ENCODE measurements at places on chromosomes 7 and 10. TPM values are rescaled to one million over a fixed set of nuclear protein-coding genes. Genes with fewer than 3 reads are reported as not detected.
A peak's percentile ranks its signal among the peaks of the same experiment; 100 is the strongest.

DNA sequence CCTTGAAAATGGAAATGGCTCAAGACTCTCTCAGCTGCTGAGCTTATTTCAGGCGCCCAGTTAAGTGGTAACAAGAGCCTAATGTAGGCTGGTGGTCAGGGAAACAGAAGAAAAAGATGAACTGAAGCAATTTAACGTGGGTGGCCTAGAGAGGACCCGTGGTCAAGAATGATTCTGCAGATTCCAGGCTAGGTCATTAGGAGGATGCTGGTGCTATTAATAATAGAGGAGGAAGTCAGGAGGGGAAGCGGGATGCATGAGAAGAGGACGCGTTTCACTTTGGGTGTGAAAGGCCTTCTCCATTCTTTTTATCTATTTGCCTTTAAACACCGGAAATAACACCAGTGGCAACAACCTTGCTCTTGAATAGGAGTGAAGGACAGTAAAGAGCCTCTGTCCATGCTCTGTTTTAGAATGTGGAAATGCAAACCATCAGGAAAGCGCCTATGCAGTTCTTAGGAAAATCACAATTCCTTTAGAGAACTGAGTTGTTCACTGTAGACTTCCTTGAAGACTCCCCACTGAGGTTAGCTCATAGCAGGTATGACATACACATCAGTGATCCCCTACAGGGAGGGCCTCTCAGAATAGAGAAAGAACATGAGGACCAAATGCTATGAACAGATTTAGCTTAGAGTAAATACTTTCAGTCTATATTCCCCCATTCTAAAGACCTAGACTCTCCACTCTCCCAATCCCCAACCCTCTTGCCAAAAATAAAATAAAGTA, 8.6 kb downstream of the LIPA start:
- DNase-seq = no peak

The FKBP6 gene
- not detected for total RNA-seq

- DNase-seq = no peak
Measured at GRCh38 chr10:100759331-100759730, 13.9 kb downstream of the PAX2 start.

DNA sequence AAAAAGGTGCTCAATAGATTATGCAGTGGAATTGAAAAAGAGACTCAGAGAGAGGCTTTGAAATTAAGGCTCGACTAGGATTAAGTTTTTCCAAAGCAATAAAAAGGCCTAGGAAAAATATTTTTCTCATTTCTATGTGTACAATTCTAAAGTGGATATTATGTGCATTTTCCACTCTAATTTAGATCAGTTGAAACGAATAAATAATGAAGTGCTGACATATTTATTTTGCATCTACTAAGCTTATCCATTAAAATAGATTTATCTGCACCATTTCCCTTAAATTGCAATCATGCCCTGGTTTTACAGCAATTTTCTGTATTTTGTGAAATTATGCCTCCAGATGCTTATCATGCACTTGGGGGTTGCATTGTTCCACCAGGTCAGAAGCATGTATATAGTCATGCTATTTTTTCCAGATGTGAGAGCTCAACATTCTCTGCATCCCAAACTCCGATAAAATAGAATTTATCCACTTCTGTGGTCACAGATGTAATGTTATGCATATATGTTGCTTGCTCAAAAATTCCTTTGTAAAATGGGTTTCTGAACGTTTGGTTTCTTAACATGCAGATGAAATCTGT, 18.3 kb downstream of the FIGNL1 start:
- DNase-seq = no peak

DNA sequence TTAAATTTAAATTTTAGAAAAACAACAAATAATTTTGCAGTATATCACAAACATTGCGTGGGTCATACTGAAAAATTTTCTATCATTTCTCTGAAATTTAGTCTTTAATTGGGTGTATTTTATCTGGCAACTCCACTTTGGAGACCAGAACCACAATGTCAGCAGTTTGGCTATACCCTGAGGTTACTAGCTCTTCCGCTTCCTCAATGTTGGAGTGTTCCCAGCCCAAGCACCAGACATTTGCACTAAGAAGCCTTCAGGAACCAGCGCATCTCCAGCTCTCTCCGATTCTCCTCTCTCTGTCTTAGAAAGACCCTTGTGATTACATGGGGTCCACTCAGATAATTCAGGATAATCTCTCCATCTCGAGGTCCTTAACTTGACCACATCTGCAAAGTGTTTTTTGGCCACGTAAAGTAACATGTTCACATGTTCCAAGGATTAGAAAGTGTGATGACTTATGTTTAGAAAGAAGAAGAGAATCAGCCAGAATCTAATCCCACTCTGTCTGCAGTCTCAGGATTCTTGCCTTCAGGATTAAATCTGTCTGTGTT, 43.1 kb upstream of the ADRB1 start:
- DNase-seq = no peak

The C10orf90 gene
- total RNA-seq = not detected

GRCh38 chr10:21217748-21218367, 307.6 kb downstream of the SKIDA1 start:
- no peak for DNase-seq

The LAMB1 gene
- 165 TPM for total RNA-seq

GRCh38 chr7:70679661-70680060, 452.3 kb upstream of the GALNT17 start:
- no peak for DNase-seq

DNA sequence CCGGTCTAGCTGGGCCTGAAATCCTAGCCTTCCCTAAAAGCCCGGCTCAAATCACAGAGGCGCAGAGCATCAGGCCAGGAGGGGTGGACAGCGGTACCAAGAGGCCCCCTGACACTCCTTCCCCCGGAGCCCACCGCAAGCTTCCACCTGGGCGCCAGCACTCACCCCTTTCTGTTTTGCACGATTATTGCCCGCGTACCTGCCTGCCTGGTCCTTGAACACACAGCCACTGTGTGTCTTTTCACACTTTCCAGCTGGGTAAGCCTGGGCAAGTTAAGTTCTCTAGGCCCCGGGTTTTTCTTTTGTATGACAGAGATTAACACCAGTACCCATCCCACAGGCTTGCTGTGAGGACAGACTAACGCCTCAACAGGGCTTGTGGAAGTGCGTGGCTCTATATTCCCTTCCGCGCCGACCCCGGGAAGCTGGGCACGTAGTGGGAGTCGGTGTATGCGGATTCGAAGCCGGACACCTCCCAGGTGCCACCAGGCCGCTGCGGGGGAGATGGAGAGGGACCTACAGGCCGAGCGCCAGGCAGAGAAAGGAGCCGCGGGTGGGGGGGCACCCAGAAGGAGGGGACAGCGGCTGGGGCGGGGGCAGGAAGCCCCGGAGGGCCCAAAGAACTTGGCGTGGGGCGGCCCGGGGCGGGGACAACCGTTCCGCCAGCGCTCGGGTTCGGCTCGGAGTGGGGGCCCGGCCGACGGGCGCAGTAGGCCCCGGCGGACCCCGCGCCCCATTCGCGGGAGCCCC, 792 bp downstream of the ZNF746 start:
- peak; percentile 76 for DNase-seq

DNA sequence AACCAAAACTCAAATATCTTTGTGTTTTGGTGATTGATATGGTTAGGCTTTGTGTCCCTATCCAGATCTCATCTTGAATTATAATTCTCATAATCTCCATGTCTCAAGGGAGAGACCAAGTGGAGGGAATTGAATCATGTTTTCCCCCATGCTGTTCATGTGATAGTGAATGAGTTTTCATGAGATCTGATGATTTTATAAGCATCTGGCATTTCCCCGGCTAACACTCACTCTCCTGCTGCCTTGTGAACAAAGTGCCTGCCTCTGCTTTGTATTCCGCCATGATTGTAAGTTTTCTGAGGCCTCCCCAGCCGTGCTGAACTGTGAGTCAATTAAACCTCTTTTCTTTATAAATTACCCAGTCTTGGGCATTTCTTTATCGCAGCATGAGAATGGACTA, 419.5 kb downstream of the SH2D4B start:
- no peak for DNase-seq

- DNase-seq = no peak
Measured at GRCh38 chr7:7274782-7275181, 92.4 kb downstream of the C1GALT1 start.

DNA sequence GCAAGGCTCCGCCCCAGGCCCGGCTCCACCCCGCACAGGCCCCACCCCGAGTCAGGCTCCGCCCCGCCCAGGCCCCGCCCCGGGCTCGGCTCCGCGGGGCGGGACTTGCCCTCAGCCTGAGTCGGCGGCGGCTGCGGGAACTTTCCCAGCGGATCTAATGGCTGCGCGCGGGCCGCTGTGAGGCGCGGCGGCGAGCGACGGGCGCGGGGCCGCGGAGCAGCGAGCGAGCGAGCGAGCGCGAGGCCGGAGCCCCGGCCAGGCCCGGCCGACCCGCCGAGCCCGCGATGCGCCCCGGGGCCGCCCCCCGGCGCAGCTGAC, at the start of gene INPP5A:
Gene INPP5A (plus strand): TSS at position 104 of the 318 bp plus-strand sequence. CDS start 310 bp downstream, outside the sequence.
- no peak for DNase-seq

GRCh38 chr10:6008497-6009142, 31.3 kb upstream of the IL15RA start:
- DNase-seq = no peak

GRCh38 chr7:78510580-78511188, 712.1 kb downstream of the PHTF2 start:
- peak; percentile 73 for DNase-seq

- no peak for DNase-seq
Measured at GRCh38 chr7:47471831-47472230, 110.1 kb downstream of the TNS3 start.

The RET gene
- total RNA-seq = 3.1 TPM

- DNase-seq = peak; percentile 39
Measured at GRCh38 chr10:32163762-32164148, 107.5 kb upstream of the KIF5B start.

GRCh38 chr7:19442016-19442785, 266.6 kb downstream of the POLR1F start:
- DNase-seq = peak; percentile 20

The ABCB1 gene
- total RNA-seq = 0.45 TPM

DNA sequence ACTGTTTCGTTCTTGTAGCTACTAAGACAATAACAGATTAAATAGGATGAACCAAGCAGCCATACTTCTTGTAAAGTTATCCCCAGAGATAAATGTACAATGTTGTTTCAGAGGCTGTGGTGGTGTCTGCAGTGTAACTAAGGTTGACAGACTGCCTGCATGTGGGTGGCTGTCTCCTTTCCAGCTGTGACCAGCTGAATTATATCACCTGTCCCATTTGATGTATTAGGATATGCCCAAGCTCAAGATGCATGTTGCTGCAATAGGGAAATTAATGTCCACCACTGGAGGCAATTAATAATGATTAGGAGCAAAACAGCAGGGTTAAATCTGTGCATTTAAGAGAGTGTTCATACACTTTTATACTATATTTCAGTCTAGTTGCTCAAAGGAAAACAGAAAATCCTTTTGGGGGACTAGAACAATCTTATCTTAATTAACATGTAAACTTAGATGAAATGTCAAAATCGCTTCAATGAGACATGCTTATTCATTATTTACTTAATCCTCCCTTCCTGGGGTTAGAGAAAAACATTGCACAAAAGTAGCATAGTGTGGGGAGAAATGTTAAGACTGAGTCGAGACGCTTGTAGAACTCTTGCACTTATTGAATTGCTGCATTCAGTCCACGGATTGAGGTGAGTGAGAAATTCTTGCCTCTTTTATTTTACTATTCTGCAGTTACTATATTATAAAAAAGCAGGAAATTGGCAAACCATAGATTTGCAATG, 269.0 kb downstream of the SNX10 start:
- DNase-seq = no peak

The C10orf71 gene
- total RNA-seq = not detected

DNA sequence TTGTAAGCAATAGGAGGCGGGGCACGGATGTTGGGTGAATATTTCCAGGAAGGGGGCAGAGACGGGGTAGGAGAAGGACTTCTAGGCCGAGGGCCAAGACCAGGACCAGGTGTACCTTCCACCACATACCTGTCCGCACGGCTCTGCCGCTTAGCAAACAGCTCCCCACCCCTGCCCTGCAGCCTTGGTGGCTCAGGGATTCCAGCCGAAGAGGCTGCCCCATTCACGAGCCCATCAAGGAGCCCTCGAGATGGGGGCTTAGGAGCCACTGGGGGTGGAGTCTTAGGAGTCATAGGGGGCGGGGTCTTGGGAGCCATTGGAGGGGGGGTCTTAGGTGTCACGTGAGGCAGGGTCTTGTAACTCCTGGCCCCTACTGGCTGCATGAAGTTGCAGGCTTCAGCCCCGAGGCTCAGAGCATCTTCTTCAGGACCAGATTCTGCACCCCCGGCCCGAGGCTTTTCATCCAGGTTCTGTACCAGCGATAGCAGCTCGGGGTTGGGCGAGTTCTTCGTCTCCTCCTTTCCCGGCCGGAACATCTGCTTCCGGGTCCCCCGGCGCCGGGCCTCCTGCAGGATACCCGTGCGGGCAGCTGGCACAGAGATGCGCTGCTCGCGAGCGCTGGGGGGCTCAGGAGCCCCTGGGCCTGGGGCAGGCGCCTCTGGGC, 6.1 kb upstream of the MYOZ1 start:
- peak; percentile 89 for DNase-seq

DNA sequence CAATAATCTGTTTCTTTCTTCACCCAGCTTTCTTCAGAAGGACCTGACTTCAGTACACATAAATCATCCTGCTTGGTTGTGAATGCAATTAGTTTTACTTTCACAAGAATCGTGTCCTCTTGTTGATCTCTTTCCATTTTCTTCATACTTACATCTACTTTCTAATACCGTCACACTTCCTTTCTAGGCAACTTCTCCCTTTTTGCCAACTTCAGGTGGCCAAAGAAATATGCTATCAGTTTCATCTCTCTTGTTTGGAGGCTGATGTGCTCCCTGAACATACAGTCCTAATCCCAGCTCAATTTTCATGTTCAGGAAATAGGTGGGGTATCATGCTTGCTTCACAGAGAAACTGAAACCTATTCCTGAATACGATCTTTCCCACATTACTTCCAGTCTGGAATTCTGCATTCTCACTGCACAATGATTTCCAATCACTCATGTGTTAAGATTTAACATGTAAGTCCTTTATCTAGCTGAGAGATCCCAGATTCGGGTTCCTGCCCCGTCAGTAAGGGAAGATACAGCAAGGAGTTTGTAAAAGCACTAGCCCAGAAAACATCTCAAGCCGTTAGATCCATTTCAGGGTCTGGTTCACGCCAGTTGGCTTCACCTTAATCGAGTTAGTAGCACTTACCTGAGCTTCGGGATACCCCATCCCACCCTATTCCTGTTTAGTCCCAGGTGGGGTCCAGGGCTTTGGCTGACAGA, 994 bp downstream of the SLC25A28 start:
- DNase-seq = no peak

GRCh38 chr7:151835636-151836035, 41.3 kb downstream of the PRKAG2 start:
- DNase-seq = no peak

The OR2A1 gene
- total RNA-seq = not detected

GRCh38 chr10:24920907-24921881, 31.2 kb downstream of the PRTFDC1 start:
- no peak for DNase-seq

The OPALIN gene
- total RNA-seq = not detected

DNA sequence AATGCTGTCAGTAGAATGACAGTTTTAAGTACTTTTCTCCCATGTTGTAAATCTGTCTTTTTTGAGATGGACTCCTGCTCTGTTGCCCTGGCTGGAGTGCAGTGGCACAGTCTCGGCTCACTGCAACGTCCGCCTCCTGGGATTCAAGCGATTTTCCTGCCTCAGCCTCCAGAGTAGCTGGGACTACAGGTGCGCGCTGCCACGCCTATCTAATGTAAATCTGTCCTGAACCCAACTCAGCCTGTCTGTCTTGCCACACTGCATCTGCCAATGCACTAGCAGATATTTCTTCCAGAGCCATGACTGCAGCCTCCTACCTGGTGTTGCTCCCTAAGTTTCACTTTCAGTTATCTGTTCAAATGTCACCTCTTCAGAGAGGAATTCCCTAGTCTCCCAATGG, 264.1 kb downstream of the PHF14 start:
- peak; percentile 7 for DNase-seq
